Stimulated activated CD8-positive, alpha-beta memory T cell treated with anti-CD3 and anti-CD28 coated beads, Interleukin-15, amount 100 ng/mL, for 24 hours (primary cell): ENCODE measurements at places on chromosomes 3 and 15.

GRCh38 chr3:31692751-31693150 lies 160.0 kb downstream of the STT3B start:
- DNase-seq = no peak

DNA sequence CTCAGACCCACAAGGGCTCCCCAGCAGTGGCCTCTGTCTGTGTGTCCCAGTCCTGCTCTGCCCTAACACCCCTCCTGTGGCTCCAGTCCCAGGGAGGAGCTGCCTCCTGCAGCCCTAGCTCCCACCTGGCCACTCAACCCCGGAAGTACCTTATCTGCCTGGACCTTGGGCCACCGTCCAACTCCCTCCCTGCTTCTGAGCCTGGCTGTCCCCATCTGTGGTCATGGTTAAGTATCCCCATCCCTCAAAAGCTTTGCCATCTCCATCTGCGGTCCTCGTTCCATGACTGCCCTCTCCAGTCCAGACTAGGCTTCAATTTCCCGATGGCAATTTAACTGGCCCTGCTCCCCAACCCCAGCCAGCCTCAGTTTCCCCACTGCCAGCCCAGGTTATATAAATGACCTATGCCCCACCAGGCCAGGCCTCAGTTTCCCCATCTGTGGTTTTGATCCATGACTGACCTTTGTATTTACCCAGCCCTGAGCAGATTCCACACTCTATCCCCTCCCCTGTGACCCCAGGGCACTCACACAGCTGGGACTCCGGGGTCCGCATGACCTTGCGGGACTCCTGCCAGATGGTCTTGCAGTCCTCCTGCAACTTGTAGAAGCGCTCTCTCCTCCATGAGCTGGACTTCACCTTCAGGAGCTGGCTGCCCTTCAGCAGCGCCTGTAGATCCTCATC lies 9.6 kb downstream of the PLCD1 start:
- no peak for DNase-seq

GRCh38 chr3:99502871-99503270 lies 135.5 kb upstream of the COL8A1 start:
- DNase-seq = no peak

DNA sequence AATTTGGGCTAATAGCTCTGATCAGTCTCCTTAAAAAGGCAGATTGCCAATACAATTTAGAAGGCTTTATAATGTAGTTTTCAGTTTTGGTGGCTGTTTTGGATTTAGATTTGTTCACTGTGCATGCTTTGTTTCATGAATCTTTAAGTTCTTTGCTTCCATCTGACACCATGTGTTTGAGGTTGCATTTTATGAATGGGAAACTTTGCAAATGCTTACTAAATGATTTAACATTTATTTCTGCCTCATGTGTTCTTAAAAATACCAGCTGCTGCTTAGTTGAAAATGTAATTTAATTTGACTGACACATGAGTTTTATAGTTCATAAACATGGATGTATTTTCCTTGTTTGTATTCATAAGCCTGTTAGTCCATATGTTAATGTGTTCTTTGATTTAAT lies 78.6 kb downstream of the RNF13 start:
- no peak for DNase-seq

DNA sequence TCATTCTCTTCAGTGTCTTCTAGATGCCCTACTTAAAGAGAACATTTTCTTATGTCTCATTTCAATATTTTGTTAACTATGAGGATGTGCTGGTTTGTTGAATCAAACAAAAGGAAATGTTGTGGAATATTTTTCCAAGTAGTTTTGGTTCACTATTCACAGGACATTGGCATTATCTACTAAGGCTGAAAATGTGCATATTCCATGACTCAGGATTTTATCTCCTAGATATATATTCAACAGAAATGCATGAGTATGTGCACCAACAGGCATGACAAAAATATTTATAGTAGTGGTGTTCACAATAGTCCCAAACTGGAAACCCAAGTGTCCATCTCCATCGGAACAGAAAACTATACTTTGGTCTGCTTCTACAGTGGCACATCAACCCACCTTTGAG lies 16.7 kb upstream of the NR1I2 start:
- no peak for DNase-seq

DNA sequence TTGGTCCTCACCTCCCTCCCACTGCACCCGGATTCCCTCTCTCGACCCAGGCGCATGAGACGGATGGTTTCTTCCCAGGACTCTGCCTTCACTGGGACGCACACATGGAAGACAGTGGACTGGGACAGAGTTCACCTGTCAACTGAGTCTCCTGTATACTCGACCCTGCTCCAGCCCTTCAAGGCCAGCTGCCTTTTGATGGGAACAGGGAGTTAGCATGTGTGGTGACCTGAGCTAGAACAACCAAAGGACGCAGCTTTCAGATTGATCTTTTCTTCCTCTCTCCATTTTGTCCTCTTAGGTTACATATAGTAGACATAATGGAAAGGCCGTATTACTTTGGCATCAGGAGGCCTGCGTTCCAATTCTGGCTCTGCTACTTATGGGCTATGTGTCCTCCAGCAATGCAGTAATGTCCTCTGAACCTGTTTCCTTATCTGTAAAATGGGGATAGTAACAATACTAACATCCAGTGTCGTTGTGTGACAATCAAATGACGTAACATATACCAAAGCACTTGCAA lies 94.1 kb downstream of the PEX5L start:
- no peak for DNase-seq

- DNase-seq = no peak
Observed at GRCh38 chr15:92028389-92028724, 174.8 kb downstream of the SLCO3A1 start.

GRCh38 chr15:63708126-63708772 lies 111.1 kb downstream of the FBXL22 start:
- DNase-seq = no peak

- DNase-seq = no peak
Observed at GRCh38 chr15:87591042-87591441, 665.5 kb downstream of the NTRK3 start.

- DNase-seq = no peak
Observed at GRCh38 chr3:62566022-62566557, 192.7 kb upstream of the FEZF2 start.

DNA sequence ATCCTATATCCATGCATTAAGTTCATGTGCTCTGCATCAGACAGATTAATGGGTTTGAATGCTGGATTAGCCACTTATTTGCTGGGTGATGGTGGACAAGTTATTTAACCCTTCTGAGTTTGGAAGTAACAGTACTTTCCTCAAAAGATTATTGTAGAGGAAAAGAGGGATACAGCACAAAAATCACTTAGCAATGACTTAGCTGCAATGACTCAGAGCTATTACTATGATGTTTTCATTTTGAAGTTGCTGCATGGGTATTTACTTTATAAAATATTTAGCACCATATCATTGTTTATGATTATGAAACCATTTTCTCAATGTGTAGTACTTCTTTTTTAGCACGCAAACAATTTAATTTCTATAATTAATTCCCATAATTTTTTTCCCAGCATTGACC lies 248.4 kb downstream of the MYRIP start:
- DNase-seq = no peak

DNA sequence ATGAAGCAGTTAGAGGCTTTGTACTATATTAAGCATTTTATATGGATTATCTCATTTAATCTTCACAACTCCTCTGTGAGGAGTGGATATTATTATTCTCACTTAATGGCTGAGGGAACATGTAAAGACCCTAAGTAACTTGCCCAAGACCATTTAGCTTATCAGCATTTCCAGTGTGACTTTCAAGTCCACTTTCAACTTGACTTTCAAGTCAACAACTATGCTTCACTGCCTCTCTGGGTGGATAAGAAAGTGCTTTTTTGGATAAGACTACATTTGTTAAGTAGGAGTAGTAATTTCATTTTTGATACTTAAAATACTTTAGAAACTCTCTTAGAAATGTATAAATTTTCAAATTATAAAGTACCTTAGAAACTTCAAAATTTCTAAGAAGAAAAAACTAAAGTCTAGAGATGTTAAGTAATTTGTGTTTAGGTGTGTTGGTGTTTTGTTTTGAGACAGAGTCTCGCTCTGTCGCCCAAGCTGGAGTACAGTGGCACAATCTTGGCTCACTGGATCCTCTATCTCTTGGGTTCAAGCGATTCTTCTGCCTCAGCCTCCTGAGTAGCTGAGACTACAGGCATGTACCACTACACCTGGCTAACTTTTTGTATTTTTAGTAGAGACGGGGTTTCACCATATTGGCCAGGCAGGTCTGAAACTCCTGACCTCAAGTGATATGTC lies 71.8 kb downstream of the MINDY2 start:
- no peak for DNase-seq

- DNase-seq = no peak
Observed at GRCh38 chr3:12278566-12278965, 10.3 kb upstream of the PPARG start.

GRCh38 chr3:150082898-150083654 lies 112.4 kb upstream of the PFN2 start:
- DNase-seq = no peak

DNA sequence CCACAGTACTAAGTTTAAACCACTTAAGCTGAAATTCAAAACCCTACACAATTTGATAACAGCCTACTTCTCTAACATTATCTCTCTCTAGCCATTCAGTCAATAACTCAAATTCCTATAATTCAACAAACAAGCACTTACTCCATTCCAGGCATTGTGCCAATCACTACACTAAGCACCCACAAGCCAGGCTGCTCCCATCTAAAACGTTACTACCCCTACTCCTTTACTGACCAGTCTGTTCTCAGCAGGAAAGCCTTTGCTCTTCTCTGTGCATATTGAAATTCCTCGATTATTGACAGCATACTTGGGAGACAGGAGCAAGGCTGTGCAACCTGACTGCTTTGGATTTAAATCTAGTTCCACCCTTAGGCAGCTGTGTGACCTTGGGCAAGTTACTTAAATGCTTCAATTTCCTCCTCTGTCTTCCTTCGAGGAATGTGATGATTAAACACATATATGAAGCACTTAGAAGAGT lies 177.2 kb upstream of the THBS1 start:
- no peak for DNase-seq

GRCh38 chr3:133593243-133593642 lies 19.8 kb downstream of the CDV3 start:
- DNase-seq = no peak

DNA sequence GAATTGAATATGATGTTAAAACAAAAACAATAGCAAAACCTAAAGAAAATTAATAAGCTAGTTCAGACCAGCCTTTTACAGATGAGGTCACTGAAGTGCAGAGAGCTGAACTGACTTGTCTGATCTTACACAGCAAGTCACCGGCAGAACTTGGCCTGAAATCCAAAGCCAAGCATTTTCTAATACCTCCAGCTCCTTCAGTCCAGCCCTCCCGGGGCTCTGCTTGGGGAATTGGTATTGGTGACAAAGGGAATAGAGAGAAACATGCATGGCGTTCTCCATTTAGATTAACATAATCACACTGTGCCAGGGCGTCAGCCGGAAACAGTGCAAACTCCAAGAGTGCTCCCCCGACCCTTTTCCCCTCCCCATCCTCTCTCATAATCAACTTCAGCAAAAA lies 14.1 kb upstream of the ZSCAN2 start:
- DNase-seq = no peak

DNA sequence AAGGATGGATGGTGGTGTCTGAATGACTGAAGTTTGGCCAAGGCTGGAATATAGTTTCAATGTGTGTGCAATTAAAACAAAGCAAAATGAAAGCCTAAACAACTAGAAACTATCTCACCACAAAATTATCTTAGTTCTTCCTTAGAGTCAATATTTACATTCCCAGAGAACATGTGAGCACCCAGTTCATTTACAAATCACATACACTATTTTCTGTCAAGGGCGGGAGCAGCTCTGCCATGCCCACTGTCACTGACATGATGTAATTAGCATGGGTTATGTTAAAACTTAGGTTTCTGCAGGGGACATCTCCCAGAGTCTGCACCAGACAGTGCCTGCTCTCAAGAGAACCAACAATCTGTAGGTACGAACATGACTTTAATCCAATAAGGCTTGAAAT lies 65.0 kb downstream of the PDZRN3 start:
- DNase-seq = no peak

GRCh38 chr15:60744826-60745460 lies 266.0 kb upstream of the ICE2 start:
- DNase-seq = no peak

GRCh38 chr15:99592145-99592791 lies 26.5 kb downstream of the MEF2A start:
- DNase-seq = no peak
